ENCODE measurements at places on chromosomes 16 and 17.

DNA sequence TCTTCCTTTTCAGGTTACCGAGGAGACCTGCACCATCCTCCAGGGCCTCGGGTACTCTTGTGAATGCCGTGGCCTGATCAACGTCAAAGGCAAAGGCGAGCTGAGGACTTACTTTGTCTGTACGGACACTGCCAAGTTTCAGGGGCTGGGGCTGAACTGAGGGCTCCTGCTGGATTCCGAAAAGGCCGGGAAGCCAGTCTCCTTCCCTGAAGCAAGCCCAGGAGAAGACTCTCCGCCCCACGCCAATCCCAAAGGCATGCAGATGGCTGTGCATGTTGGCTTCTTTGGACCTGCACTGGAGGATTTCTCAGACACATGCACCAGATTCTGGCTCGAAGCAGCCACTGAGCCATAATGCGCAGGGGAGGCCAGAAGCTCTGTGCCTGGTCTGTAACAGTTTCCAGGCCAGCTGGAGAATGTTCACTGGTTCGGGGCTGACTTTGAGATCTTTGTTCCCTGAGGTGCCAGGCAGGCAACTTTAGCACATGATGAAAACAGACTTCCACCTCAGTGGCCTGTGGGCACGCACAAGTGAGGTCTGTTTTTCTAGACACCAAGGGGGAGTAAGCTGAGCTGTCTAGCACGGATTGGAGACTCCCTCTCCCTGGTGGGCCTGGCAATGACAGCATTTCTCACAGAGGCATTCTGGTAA lies 49.1 kb downstream of the ADCY7 start:
- no peak for DNase-seq

DNA sequence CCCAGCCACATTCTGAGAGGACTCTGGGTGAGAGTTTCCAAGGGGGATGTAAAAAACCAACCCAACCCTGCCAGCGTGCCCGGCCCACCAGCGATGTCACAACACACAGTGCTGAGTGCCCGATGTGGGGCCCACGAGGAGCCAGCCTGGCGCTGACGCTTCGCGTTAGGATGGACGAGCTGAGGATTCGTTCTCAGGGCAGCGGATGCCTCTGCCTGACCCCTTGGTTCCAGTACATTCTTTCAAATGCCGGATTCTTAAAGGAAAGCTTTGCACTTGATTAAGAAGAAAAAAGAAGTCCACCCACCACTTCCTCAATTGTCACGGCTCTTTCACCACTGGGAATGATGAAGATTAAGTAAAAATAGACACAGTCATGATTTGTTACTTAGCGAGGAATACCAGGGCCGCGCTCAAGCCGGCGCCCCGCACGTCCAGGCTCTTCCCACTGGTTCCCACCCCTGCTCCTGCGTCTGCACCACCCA lies 79.4 kb downstream of the IRF8 start:
- no peak for DNase-seq

- DNase-seq, result no peak
Observed at GRCh38 chr16:66600477-66600876, 4.0 kb upstream of the CMTM3 start.

- no peak for DNase-seq
Observed at GRCh38 chr17:48631693-48632578, 5.8 kb upstream of the HOXB9 start.

GRCh38 chr16:1712791-1713261 lies 6.8 kb downstream of the MAPK8IP3 start:
- DNase-seq, result no peak

GRCh38 chr17:67281053-67281452 lies 36.1 kb upstream of the HELZ start:
- no peak for DNase-seq

GRCh38 chr16:67727521-67728485 lies 8.7 kb upstream of the GFOD2 start:
- no peak for DNase-seq

- no peak for DNase-seq
Observed at GRCh38 chr16:58196898-58197313, 1.0 kb downstream of the CSNK2A2 start.

All from globus pallidus (tissue), 1 donor.